Left forelimb (tissue), 1 donor: ENCODE measurements at places on chromosomes 3 and 15.

GRCh38 chr15:38555686-38556334 is 8.8 kb downstream of the RASGRP1 start:
- DNase-seq: no peak

DNA sequence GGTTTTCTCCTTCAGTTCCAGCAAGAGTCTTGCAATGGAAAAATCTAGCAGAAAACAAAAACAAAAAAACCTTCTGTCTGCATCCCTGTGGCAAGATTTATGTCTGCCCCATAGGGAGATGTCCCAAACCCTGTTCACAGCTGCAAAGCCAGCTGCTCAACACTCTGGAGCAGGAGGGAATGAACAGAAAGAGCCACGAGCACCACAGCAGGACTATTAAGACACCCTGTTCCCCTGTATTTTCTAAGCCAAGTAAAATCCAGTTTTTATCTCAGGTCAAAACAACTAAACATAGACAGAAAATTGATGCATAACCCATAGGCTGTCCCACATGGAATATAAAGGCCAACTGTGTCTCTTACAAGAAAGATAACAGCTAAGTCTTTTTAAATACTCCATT is 357.9 kb downstream of the LSAMP start:
- DNase-seq: no peak

- DNase-seq: no peak
Measured at GRCh38 chr3:159669766-159670165, 318.9 kb upstream of the IL12A start.

GRCh38 chr3:7684182-7684715 is 817.4 kb upstream of the LMCD1 start:
- DNase-seq: no peak

DNA sequence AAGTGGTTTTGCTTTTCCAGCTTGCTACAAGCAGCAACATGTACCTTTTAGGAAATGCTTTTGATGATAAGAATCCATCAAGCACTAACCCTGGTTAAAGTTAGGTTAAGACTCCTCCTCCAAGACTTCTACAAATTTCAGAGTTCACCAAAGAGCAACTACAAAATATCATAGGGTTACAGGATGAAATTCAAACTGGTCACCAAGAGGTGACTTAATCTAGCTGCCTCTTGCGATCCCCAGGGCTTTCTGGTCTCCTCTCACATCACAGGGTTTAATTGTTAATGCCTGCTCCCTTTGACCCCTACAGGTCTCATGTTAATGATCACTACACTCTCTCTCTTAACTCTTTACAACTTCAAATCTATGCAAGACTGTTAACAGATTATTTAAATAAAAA is 66.5 kb downstream of the DPH6 start:
- DNase-seq: no peak

DNA sequence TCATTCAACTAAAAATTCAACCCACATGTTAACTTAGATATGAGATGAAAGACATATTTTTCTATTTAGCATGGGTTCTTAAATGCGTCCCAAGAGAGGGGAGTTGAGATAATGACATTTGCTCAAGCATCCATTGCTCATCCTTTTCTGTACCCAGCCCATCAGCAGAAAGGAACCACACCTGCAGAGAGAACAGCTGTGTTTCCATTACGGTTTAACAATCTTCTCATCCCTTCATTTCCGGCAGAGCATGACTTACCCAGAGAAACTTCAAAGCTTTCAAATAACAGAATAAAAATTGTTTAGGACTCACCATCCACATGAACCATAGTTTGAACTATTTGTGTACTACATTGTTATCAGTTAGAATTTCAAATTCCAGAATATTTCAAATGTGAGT is 113.1 kb downstream of the TGFBR2 start:
- no peak for DNase-seq
